ENCODE measurements at places on chromosomes 2 and 18.

DNA sequence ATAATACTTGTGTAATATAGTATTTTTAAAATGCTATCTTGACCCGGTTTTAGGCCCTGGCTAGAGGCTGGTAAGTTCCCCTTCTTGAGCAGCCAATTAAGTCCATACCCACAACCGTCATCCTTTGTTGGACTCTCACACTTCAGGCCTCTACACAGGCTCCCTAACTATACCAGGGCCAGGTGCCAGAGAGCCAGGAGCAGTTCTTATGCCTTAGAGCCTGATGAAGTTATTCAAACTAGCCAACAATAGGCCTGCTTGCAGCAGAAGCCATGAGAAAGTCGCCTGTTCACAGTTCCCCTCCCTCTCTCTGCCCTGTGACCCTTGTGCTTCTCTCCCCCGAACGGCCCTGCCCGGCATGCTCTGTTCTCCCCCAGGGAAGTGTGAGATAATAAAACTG is 454.2 kb upstream of the KLHL29 start:
- DNase-seq = no peak

GRCh38 chr2:171325886-171326585 is 107.8 kb downstream of the METTL8 start:
- no peak for DNase-seq

DNA sequence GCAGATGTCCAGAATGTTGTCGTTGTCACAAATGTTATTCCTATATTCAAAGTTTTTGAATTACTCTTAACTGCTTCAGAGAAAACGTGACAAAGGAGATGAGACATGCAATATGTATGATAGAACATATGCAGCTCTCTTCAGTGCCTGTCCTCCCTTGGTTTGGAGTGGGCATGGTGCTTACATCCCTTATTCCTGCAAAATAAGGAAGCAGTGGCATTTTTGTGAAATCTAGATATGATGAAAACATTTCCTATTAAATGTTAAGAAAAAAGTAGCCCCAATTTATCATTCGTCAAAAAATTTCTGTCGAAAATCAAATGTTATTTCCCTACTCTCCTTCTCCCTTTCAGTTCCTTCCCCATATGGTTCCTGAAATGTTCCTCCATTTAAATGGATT is 457.5 kb upstream of the FANCL start:
- DNase-seq = no peak

GRCh38 chr2:193583638-193584400 is 1389.1 kb upstream of the TMEFF2 start:
- no peak for DNase-seq

DNA sequence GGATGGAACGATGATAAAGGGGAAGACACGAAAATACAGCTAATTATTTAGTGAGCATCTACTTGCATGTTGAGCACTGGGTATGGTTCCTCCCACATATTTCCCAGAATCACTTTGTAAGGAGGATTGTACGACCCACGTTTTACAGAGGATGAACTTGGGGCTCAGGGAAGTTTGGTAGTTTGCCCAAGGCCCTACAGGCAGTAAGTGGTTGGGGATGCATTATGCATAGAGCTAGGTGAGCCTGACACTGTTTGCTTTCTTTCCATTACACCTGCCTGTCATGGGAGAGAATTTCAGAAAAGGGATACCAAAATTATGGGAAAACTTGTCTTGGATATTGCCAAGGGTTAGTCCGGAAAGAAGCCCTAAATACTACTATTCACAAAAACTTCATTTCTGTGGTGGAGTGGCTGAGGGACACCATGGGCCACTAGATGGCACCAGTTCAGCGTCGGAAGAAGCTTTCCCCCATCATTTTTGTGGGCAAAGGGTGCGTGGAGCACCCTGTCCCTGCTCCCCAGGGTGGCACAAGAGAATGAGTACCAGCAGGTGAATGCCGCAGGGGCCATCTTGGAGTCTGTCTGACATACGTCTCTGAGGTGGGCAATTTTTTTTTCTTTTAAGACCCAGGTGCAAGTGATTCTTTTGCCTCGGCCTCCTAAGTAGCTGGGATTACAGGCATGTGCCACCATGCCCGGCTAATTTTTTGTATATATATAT is 23.5 kb upstream of the C18orf32 start:
- DNase-seq = peak; percentile 35

- no peak for DNase-seq
Observed at GRCh38 chr18:9535430-9535991, 60.2 kb downstream of the RALBP1 start.

- DNase-seq = no peak
Observed at GRCh38 chr18:3869848-3870247, 419.9 kb downstream of the TGIF1 start.

DNA sequence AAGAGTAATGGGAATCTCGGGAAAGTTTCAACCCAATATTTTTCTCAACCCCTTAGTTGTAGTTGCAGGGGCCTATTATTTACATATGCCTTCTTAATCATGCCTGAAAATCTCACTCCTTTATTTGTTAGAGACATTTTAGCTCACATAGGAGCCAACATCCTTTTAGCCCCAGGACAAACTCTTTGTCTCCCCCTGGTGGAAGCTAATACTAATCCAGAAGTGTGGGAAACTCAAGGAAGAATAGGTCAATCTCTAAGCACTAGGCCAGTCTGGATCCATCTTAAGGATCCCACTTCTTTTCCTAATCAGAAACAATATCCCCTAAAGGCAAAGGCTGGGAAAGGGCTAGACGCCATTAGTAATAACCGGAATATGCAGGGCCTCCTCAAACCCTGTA is 550.9 kb upstream of the PKDCC start:
- DNase-seq = no peak

DNA sequence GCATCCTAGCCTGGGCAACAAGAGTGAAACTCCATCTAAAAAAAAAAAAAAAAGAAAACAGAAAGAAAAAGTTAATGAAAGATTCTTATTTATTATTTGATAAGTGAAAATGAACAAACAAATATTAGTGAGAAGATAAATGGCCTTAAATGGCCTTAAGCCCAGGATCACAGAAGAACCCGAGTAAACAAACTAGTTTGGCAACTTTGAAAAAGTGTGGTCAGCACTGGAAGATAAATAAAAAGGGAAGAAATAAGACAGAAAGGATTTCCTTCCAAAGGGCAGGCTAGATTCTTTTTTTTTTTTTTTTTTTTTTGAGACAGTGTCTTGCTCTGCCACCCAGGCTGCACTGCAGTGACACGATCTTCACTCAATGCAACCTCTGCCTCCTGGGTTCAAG is 692.4 kb downstream of the CPS1 start:
- no peak for DNase-seq

GRCh38 chr2:222774941-222775340 is 85.9 kb upstream of the ACSL3 start:
- DNase-seq = no peak

- DNase-seq = no peak
Observed at GRCh38 chr18:62379051-62379450, 53.9 kb downstream of the TNFRSF11A start.

DNA sequence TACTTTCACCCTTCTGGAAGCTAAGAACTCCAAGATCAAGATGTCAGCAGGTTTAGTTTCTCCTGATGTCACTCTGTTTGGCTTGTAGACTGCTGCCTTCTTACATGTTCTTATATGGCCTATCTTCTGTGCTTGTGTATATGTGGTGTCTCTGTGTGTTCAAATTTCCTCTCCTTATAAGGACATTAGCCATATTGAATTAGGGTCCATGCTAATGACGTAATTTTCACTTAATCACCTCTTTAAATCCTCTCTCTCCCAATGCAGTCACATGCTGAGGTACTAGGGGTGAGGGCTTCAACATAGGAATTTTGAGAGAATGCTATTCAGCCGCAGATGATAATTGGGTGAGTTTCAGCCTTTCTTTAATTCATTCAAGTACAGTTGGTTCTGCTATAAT is 458.3 kb upstream of the SYT4 start:
- no peak for DNase-seq

DNA sequence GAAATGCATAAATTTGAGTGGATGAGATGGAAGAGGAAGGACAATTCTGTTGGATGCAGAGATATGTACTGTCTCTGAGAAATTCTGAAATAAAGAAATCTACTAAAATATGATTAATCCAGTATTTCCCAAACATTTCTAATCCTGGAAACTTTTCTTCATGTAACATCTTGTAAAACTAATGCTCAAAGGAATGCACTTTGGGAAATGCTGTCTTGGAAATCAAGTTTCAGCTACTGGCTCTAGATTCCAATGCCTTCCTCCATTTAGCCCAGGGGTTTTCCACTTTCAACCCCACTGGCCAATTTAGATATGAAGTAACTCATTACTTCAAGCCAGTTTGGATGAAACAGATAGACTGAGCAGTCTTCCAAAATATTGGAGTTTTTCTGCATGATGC is 355.1 kb downstream of the TXNL1 start:
- DNase-seq = no peak

- DNase-seq = no peak
Observed at GRCh38 chr2:11065833-11066485, 89.3 kb upstream of the SLC66A3 start.

- no peak for DNase-seq
Observed at GRCh38 chr2:109498906-109499305, 114.9 kb downstream of the SEPTIN10 start.

- DNase-seq = no peak
Observed at GRCh38 chr18:51767293-51767692, 569.8 kb upstream of the MEX3C start.

- DNase-seq = no peak
Observed at GRCh38 chr2:118807668-118808428, 39.6 kb downstream of the EN1 start.

DNA sequence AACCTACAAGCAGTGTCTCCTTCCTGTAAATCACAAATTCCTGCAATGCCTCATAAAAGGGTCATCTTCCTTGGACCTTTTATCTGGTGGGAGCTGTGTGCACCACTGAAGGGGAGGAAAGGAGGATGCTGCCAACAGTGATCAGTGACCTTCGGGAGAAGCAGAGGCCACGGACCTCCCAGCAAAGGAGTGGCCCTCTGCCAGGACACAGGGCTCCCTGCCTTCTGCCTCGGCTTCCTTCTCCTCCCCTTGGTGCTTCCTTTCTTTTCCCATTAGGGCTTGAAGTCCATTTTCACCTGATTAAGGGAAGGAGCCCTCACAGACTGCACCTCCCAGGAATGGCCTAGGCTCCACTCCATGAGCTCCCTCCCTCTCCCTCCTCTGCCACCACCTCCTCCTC is 85.3 kb upstream of the ITGA6 start:
- DNase-seq = no peak

DNA sequence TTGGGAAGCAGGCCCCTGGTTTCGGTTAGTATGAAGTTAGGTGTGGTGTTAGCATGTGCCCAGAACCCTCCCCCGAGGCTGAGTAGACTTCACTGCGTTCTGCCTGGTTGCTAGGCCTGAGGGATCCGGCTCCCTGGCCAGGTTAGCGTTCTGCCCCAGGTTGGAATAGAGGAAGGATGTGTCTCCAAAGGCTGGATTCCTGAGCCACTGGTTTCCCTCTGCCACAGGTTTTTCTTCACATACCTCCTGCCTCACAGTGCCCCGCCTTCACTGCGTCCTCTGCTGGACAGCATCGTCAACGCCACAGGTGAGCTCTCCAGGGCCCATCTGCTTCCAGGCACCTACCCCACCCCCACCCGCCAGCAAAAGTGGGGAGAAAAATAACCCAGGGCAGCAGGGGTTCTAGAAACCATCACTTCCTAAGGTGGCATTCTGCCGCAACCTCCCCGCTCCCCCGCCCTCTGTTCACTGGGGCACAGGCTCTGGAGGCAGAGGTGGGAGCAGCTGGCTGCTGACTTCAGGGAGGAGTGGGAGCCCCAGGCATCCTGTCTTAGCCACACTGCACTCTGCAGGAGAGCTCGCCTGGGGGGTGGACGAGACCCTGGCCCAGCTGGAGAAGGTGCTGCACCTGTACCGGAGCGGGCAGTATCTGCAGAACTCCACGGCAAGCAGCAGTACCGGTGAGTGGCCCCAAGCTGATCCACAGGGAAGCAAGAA is 7.1 kb downstream of the PKDCC start:
- DNase-seq = no peak

GRCh38 chr2:230891509-230891908 is 26.8 kb downstream of the ITM2C start:
- DNase-seq = no peak

DNA sequence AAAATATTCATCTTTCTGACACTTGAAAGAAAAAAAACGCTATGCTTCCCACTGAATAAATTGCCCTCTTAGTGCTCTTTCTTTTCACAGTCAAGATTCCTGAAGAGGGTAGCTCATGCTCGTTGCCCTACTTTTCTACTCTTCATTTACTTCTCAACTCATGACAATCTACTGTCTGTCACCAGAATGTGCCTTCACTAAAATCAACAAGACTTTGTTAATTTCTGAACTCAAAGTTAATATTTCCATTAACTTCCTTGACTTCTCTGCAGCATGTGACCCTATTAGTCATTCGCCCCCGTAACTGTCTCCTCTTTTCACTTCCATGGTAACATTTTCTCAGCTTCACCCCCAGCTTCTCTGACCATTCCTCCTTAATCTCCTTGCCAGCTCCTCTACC is 98.9 kb upstream of the MAPRE2 start:
- no peak for DNase-seq

GRCh38 chr18:50720325-50720674 is 99.5 kb downstream of the MRO start:
- DNase-seq = no peak

- no peak for DNase-seq
Observed at GRCh38 chr2:30662268-30663131, 144.7 kb downstream of the CAPN13 start.

- no peak for DNase-seq
Observed at GRCh38 chr2:45607701-45608100, 3.4 kb downstream of the SRBD1 start.

GRCh38 chr18:66211749-66212148 is 392.1 kb downstream of the CDH19 start:
- DNase-seq = no peak

DNA sequence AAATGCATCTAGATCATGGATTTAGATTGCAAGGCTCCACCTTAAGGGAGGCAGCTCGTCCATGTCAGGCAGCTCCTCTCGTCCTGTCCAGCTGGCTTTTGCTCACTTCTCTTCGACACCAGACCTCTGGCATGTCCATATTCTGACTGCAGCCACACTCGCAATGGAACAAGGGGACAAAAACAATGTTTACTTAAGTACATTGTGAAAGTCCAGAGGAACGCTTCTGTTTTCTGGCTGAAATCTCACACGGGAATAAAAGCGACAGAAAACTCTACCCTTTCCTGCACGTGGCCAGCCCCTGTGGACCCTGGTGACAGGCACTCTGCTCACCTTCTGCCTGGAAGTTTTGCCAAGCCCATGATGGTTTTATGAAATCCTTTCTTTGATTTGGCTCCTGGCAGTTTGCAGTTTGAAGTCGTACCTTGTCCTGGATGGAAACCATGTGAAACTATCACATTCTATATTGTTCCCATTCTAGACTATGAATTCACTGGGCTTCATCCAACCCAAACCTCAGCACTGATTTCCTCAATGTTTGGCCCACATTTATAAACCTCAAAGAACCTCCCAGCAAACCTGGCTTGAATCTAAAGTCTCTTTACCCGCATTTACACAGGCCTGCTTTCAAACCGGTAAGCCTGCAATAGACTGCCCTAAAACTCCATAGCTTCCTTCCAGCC is 134.3 kb upstream of the PIEZO2 start:
- DNase-seq = no peak
